ENCODE measurements at places on chromosomes 7 and 10.

DNA sequence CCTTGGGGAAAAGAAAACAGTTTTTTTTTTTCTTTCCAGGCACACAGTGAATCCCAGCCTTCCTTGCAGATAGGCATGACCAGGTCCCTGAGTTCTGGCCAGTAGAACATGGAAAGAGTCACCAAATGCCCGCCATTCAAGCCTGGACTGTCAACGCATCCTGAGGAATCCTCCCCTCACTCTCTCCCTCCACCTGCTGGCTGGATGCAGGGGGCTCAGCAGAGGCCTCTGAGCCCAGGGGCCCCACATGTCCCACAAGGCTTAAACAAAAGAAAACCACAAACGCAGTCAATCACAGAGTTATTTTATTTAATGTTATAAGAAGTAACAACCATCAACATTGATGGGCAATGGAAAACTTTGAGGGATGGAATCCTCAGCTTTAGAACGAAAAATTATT lies 93.1 kb downstream of the JCAD start:
- DNase-seq, result no peak

DNA sequence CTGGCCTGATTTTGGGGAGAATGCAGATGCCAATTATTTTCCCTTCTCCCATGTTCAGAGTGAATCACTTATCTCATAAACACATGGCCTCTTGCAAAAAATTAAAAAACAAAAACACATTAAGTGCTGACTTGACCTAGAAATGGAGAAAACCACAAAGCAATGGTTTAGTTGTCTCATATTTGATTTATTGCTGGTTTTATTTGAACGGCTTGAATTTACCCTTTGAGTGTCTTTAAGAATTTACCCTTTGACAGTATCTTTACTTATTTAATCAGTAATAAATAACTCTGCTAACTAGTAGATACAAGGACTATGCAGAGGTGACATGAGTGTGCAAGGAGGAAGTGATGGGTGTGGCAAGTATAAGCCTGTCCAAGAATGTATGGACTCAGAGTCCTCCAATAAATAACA lies 68.1 kb upstream of the GSDME start:
- DNase-seq, result no peak

DNA sequence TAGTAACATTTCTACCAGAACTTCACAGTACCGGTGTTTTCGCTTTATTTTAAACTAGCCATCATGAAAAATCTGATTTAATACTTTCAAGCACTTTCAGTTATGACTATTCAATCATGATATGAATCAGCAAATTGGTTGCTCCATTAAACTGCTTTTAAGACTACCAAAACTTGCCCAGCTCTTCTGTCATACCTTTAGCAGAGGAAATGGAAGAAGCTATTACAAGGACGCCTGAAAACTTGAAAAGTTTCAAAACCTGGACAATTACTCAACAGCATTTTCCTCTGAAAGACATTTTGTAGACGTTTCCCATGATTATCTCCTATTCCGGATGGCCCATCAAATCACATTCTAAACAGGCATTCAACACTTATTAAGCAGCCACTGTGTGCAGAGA lies 2.0 kb downstream of the JAZF1 start:
- DNase-seq, result no peak

DNA sequence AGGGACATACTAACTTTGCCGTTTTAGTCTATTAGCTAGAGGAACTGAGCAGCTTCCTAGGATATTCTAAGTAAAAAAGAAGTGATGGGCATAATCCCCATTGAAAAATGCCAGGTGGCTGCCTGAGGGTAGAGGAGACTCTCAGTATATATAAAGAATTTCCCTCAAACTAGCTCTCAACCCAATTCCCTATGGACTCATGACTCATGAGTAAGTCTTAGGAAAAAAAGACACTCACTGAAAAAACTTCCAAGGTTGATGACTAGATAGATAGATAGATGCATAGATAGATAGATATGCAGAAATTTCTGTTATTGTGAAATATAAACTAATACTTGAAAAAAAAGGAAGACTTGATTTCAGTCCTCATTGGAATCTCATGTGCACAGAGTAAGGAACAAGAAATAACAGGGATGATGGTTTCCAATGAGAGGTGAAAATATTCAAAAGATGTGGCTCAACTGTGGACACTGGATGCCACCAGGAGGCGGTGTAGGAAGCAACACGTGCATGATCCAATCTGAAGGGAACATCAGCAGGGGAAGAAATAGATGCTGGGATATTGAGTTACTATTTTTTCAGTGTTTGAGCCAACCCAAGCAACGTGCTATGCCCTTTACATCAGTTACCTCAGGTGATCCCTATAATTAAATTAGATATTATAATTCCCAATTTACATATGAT lies 711.0 kb upstream of the LRRTM3 start:
- no peak for DNase-seq

- DNase-seq, result no peak
Observed at GRCh38 chr7:12572941-12573575, 2.5 kb downstream of the SCIN start.

DNA sequence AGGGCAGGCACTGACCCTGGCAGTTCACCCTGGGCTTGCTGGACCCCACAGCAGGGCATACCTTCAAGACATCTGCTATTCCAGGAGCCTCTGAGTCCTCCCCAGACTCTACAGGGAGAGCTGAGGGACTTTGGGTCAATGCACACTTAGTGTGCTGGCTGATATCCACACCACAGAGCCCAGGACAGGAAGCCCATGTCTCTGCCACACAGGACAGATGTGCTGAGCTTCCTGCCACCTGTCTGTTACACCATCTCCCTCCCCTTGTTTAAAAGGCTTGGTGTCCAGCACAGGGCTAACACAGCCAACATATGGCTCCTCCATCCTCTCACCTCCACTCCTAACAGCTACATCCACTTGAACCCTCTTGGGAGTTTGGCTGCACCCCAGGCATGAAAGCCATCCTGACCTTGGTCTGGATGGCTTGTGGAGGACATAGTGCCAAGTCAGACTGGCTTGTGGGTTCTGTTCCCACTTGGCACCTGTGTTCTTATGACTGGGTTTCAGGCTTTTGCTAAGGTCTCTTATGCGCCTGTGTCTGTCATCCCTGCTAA lies 529.8 kb downstream of the GALNT17 start:
- DNase-seq, result no peak

All from urothelium cell line (cell line).